ENCODE measurements at places on chromosomes 4 and X. TPM values are rescaled to one million over a fixed set of nuclear protein-coding genes. Genes with fewer than 3 reads are reported as not detected.

MAGEA10 gene
- polyA plus RNA-seq, result not detected

CT45A1 gene
- not detected for polyA plus RNA-seq

MAP3K15 gene
- 0.05 TPM for polyA plus RNA-seq

HSFX3 gene
- polyA plus RNA-seq, result not detected

LIMCH1 gene
- 0.05 TPM for polyA plus RNA-seq

SPIN4 gene
- 8.2 TPM for polyA plus RNA-seq

All from mammary epithelial cell (primary cell).